ENCODE measurements at places on chromosomes 6 and 20.

DNA sequence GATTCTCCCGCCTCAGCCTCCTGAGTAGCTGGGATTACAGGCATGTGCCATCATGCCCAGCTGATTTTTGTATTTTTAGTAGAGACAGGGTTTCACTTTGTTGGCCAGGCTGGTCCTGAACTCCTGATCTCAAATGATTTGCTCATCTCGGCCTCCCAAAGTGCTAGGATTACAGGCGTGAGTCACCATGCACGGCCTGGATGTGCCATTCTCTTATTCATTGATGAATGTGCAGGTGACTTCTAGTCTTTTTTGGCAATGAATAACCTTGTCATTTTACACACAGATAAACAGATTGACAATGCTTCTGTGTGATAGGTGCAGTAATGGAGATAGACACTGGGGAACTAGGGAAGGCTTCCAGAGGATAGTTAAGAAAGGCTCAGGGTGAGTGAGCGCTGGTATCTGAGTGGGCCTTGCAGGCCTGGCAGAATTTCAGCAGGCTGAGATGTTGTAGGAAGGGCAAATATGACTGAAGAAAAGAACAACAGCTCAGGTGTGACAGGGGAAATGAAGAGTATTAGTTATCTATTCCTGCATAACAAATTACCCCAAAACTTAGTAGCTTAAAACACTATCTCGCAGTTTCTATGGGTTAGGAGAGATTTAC, 23.3 kb downstream of the PPARD start:
- H3K27me3 ChIP-seq, result no peaks in the 10 kb centered on the region
- H3K36me3 ChIP-seq, result peaks cover 23% of the 10 kb centered on the region
- no peak overlapping the region for H3K4me3 ChIP-seq
- no peak for DNase-seq
- peaks cover 40% of the 10 kb centered on the region for H3K4me1 ChIP-seq

DNA sequence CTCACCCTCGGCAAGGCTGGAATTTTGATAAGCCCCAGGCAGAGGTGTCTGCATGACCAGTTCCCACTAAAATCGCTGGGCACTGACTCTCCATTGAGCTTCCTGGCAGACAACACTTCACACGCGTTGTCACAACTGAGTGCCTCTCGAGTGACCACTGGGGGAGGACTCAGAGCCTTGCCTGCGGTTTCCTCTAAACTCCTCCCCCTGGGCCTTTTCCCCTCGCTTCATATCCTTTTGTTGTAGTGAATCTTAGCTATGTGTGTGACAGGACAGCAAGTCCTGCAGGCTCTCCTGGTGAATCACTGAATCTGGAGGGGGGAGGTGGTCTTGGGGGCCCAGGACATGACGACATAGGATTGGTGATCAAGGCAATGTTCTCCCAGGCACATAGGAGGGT, 670.8 kb downstream of the PRKN start:
- H3K4me3 ChIP-seq, result no peak overlapping the region
- no peak overlapping the region for H3K27ac ChIP-seq
- H3K36me3 ChIP-seq, result no peaks in the 10 kb centered on the region
- DNase-seq, result no peak
- H3K27me3 ChIP-seq, result no peaks in the 10 kb centered on the region
- H3K4me1 ChIP-seq, result peaks cover 11% of the 10 kb centered on the region

DNA sequence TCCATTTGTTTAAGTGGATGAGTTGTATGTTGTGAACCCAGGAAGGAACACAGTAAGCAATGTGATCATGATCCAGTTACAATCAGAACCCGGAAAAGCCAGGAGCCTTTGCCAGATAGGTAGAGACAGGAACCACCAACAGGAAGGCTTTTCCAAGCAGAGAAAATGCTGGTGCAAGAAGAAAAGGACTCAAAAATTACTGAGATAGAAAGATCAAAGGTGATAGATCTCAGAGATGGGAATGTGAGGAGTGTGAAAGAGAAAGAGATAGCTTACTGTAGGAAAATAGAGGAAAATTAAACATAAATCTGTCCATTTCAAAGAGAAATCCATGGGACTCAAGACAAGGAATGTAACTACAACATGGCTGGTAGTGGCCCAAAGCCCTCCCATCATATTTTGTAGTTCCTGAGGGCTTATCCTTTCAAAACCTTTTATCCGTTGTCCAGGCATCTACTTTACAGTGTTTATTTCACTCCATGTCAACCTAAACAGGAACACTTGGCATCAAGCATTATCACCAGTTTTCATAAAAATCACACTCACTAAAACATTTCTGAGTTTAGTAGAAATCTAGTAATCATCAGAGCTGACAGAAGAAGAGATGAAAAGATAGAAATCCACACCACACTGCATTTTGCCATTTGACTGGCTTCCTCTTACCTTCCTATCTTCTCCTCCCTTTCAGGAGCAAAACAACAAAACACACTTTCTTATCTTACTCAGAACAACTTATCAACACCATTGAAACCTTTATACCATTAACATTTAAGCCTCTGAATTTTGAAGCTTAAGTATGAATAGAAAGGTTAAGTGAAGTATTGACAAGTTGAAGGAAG, 44.5 kb upstream of the STXBP5 start:
- no peak for DNase-seq
- no peaks in the 10 kb centered on the region for H3K36me3 ChIP-seq
- H3K4me3 ChIP-seq, result no peak overlapping the region

DNA sequence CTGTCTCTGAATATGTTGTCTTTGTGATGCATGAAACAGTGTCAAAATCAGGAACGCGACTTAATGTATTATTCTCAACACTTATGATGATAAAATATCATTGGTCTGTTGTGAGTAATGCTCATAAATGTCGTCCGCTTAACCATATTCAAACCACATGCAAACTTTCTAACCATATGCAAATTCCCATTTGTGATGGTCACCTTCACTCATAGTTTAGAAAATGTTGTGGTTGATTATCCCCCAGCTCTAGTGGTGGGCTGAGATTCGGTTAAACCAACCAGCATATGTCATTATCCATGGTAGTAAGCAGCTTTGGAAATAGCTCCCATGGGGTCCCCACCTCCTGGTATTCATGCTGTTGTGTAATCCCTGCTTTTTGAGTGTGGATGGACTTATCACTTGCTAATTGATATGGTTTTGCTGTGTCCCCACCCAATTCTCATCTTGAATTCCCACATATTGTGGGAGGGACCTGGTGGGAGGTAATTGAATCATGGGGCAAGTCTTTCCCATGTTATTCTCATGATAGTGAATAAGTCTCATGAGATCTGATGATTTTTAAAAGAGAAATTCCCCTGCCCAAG, 360.0 kb upstream of the TSHZ2 start:
- no peaks in the 10 kb centered on the region for H3K4me1 ChIP-seq
- H3K27me3 ChIP-seq, result peaks cover 2% of the 10 kb centered on the region
- H3K36me3 ChIP-seq, result no peaks in the 10 kb centered on the region

GRCh38 chr6:148538261-148539190, 195.9 kb downstream of the SASH1 start:
- no peaks in the 10 kb centered on the region for H3K36me3 ChIP-seq
- no peaks in the 10 kb centered on the region for H3K4me1 ChIP-seq
- no peak overlapping the region for H3K4me3 ChIP-seq

GRCh38 chr6:167652701-167653095, 174.0 kb upstream of the AFDN start:
- no peak overlapping the region for H3K4me3 ChIP-seq
- no peaks in the 10 kb centered on the region for H3K36me3 ChIP-seq
- no peak overlapping the region for H3K27ac ChIP-seq
- H3K27me3 ChIP-seq, result no peaks in the 10 kb centered on the region

DNA sequence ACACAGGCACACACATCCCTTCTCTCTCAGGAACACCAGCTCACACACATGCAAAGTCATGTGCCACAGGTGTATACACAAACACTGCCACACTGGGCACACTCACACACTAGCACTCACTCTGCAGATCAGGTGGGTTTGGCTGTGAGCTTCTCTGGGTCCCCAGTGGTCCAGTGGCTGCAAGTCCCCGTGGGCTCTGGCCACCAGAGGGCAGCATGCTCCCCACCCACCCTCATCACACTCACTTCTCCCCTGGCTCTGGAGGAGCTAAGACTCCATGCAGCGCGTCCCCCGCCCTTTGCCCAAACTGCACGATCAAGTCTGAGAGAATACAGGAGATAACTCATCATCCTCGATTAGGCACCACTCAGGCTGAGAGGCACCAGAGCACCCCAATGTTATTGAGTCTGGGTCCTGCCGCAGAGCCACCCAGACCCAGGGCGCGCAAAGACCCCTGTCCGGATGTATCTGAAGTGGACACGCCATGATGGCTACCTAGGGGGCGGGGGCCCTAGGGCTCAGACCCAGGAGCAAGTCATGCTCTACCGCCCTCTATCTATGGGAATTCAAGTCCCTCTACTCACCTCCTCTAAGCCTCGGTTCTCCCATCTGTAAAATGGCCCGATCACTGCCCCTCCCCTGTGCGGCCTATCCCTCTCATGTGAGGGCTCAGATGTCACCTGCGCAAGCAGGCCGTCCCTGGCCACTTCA, 90.5 kb downstream of the GRM4 start:
- H3K4me1 ChIP-seq, result no peaks in the 10 kb centered on the region
- no peak overlapping the region for H3K27ac ChIP-seq
- H3K36me3 ChIP-seq, result no peaks in the 10 kb centered on the region

GRCh38 chr6:122075917-122076316, 323.5 kb upstream of the HSF2 start:
- no peaks in the 10 kb centered on the region for H3K4me1 ChIP-seq
- no peak for DNase-seq
- no peak overlapping the region for H3K4me3 ChIP-seq
- H3K27ac ChIP-seq, result no peak overlapping the region

DNA sequence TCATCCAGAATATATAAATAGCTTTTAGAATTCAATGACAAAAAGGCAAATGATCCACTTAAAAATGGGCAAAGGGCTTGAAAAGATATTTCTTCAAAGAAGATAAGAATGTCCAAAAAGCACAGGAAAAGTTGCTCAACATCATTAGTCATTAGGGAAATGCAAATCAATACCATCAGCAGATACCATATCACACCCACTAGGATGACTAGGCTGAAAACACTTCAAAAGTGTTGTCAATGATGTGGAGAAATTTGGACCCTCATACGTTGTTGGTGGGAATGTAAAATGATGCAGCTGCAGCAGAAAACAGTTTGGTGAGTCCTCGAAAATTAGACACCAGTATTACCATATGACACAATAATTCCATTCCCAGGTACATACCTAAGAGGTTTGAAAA, 303.6 kb upstream of the SLC35B3 start:
- no peak overlapping the region for H3K27ac ChIP-seq
- no peak overlapping the region for H3K4me3 ChIP-seq
- H3K36me3 ChIP-seq, result no peaks in the 10 kb centered on the region

DNA sequence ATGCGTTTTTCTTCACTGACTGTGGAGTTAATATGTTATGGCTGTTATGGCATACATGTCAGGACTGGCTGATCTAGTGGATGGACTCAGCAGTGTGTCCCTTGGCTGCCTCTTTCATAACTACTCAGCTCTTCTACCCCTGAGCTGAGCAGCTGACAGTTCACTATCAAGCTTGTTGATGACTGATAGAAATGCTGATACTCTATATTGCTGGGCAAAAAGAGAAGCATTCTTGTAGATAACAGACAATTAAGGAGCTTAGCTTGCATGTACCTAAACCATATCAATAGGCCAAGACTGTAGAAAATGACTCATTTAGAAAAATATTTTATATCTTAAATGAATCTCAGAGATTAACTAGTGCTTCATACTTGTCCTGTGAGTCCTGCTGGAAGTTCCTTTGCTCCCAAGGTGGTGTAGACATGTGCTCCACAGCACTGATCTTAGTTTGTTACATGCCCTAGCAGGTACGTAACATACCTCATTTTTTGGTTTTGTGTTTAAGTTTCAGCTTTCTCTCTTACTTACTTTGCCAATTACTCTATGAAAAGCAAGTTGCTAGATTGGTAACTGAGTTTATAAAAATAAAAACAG, 236.9 kb downstream of the GMDS start:
- no peak for DNase-seq

- peaks cover 13% of the 10 kb centered on the region for H3K4me1 ChIP-seq
- no peaks in the 10 kb centered on the region for H3K36me3 ChIP-seq
- H3K27me3 ChIP-seq, result peaks cover 59% of the 10 kb centered on the region
- no peak for DNase-seq
Observed at GRCh38 chr6:112231164-112231563, 23.2 kb downstream of the LAMA4 start.

GRCh38 chr20:19926591-19926990, 90.6 kb upstream of the NAA20 start:
- DNase-seq, result no peak
- peaks cover 3% of the 10 kb centered on the region for H3K27me3 ChIP-seq
- no peaks in the 10 kb centered on the region for H3K4me1 ChIP-seq
- no peak overlapping the region for H3K4me3 ChIP-seq
- no peak overlapping the region for H3K27ac ChIP-seq

DNA sequence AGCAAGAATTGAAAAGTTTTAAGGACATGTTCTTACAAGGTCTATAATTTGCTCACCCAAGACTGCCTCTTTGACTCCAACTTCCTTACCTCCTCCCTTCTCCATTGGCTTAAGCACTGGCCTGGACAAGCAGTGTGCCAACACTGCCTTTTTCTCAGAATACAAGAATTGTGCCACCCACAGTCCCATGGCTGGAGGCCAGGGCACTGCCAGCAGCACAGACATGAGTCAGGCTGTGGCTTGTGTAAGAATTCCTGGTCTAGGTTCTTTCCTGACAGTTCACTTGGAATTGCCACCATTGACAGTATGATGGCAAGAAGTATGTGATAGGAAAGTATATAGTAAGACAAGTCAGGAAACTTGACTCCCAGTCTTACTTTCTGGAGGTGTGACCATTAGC, 202.7 kb upstream of the MARCKS start:
- no peaks in the 10 kb centered on the region for H3K36me3 ChIP-seq
- no peaks in the 10 kb centered on the region for H3K27me3 ChIP-seq
- H3K4me1 ChIP-seq, result no peaks in the 10 kb centered on the region
- H3K27ac ChIP-seq, result no peak overlapping the region
- no peak overlapping the region for H3K4me3 ChIP-seq

DNA sequence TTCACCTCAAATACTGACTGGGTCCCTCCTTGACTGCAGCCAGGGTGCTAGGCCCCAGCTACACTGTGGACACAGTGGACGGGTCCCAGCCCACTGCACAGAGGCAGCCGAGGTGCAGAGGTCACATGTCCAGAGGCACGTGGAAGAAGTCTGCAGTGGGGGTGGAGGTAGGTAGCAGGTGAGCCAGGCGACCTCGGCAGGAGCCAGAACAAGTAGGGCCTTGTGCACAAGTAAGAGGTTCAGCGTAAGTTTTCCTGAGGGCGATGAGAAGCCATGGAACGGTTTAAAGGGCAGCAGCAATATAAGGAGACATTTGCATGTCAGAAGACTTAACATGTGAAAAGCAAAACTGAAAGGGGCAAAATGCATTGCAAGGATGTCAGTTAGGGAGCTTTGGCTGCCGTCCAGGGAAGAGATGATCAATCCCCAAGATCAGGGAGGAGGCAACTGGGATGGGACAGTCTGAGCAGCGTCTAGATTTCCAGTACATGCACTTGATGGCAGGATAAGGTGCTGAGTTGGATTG, 49.7 kb upstream of the SNX9 start:
- no peak overlapping the region for H3K4me3 ChIP-seq
- H3K27ac ChIP-seq, result peak overlapping the region; percentile 73
- peaks cover 43% of the 10 kb centered on the region for H3K27me3 ChIP-seq
- peaks cover 16% of the 10 kb centered on the region for H3K4me1 ChIP-seq
- no peak for DNase-seq
